ENCODE measurements at places on chromosomes 5 and 9.

DNA sequence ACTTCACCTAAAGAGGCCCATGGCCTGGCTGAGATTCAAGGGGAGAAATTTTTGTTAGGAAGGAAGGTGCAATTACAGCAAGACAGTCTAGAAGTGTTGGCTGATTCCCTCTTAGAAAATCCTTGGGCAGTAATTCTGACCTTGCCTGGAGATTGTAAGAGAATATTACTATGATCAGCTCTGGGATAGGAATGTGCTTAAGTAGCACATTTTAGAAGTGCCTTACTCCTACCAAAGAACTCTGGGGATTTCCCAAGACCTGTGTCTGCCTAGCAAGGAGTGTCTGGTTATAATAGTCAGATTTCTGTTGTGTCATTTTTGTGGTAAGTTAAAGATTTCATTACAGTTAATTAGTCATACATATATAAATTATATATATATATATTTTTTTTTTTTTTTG is 52.3 kb downstream of the NLN start:
- no peak for DNase-seq

GRCh38 chr5:117733051-117733450 is 1158.4 kb upstream of the SEMA6A start:
- no peak for DNase-seq

GRCh38 chr5:115979201-115980041 is 17.1 kb downstream of the LVRN start:
- no peak for DNase-seq

DNA sequence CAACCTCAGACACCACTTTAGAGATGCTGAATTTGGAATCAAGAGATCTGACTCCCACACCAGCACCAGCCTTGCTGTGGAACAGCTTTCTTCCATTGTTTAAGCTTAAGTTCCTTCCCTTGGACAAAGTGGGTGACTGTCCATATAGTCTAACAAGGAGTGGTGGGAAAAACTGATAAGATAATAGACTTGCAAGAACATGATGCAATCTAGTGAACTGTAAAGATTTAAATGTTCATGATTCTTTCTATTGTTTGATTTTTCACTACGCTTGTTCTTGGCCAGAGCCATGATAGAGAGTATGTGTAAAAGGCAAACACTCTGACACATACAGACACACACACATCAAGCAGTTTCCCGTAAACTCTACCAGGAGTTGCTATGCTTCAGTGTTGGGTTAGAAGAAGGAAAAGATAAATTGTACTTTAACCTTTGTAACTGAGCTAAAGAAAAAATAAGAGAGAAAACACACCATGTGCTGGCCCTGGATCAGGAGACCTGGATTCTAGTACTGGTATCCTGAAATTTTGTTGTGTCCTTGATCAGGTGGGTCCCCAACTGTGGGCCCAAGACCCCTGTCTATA is 94.3 kb downstream of the PAPPA start:
- no peak for DNase-seq

DNA sequence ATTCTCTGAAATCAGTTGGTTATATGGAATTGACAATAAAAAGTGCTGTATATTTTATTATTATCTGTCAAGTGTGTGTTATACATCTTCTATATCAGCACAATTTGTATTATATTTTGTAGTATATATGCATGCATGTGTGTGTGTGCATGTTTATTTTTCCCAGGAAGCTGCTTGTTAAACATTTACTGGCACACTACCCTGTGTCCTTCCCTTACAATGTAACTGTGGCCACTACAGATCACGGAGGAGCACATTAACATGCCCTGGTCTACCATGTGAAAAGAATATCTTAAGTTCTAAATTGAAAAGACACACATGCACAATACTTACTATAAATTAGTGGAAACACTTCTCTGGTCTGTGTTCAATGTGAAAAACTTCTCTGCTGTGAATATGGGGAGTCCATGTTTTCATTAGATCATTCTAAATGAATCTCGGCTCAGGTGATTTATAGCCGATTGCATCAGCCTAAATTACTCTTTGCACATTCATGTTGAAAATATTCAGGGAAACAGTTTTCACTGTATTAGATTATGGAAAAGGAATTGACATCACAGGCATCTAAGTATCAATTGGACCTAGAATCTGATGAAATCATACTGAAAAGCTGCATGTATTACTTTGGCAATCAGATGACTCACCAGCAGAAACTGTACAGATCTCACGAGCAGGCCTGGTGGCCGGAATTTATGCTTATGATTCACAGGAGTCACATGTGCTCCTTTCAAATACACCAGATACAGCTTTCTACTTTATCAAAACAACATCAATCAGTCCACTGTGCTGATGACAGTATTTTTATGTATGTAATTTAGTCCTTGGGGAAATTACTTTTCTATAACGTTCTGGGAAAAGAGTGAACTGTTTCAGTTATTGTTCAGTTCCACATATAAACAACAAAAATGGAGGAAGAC is 39.4 kb downstream of the LURAP1L start:
- DNase-seq, result no peak

GRCh38 chr9:134570151-134570621 is 71.4 kb upstream of the COL5A1 start:
- DNase-seq, result no peak

- no peak for DNase-seq
Observed at GRCh38 chr9:92342825-92343488, 17.2 kb downstream of the CENPP start.

DNA sequence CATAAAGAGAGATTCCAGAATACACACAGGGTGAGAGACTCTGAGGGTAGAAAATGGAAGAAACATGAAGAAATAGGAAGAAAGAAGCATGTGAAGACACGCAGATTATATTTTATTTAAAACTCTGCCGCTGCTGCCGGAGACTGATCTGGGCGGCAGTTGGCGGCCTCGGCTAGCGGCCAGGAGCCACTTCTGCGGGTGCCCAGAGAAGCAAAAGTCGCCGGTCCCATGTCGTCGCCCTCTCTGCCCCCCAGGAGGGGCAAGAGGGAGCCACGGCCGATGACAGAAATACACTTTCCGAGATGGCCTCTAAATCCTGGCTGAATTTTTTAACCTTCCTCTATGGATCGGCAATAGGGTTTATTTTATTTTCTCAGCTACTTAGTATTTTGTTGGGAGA is 40.9 kb downstream of the ANKRD55 start:
- no peak for DNase-seq

- no peak for DNase-seq
Observed at GRCh38 chr9:127455324-127455992, 4.1 kb downstream of the LRSAM1 start.

DNA sequence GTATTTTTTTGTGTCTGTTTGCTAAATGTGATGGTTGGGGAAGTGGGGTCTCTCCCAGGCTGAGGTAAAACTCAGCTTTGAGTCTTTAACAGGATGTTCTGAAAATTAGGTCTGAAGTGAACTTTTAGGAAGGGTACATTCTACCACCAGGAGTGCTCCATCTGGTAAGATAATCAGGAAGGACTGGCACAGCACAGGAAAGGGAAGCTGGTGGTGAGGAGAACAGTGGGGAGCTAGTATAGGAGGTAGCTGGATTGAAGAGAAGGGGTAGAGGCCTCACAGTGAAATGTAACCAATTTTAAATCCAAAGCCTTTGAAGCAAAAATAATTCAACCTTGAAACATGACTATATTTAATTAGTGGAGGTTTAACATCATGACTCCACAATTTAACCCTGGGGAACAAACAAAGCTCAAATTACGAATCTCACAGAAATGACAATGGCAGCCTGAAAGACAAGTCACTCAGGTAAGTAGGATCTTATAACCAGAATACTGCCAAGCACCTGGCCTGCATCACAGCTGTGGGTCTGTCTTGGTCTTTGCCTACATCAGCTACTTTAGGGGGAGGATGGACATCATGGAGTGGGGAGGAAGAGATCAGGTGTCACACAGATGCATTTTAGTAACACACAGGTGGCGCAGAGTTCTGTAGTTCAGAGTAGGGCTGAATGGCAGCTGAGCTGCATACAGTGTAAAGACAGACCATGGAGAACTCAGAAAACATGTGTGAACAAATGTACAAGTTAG is 445.3 kb downstream of the DMRT2 start:
- no peak for DNase-seq

DNA sequence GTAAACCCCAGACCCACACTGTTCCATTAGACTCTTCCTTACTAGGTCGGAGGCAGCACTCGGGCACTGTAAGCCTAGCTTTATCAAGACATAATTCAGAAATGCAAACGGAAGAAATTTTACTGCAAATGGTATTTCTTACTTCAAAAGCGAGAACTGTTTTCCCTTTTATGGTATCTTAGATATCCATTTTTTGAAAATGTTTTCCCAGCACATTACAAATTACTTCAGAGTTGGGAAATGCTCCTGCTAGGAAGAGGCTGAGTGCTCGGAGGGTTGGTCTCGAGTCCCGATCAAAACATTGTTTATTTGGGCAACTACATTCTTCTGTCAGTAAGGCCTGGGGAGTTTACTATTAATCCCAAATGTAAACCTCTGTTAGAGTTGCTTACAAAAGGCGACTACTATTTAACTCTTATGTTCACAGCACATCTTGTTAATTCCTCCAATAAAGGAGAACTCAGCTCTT is 332.9 kb downstream of the CWC27 start:
- DNase-seq, result no peak

DNA sequence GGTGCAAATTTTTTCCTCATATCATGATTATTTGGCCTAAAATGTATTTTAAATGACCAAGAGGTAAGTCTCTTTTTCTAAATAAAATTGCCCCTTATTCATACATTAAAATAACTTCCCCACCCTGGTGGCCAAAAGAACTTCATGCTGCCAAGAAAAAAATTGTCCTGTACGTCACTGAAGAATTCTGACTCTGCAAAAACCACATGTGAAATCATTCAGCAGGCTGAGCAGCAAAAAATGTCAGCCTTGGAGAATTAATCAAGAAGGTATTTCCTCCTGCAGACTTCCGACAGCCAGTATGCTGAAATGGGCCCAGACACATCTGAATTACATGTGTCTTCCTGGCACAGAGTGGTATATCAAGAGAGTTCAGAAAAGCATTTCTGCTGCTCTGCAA is 94.6 kb upstream of the HMHB1 start:
- no peak for DNase-seq

- DNase-seq, result no peak
Observed at GRCh38 chr5:66066826-66067225, 77.3 kb upstream of the SREK1 start.

- no peak for DNase-seq
Observed at GRCh38 chr9:6897898-6898302, 140.1 kb downstream of the KDM4C start.

DNA sequence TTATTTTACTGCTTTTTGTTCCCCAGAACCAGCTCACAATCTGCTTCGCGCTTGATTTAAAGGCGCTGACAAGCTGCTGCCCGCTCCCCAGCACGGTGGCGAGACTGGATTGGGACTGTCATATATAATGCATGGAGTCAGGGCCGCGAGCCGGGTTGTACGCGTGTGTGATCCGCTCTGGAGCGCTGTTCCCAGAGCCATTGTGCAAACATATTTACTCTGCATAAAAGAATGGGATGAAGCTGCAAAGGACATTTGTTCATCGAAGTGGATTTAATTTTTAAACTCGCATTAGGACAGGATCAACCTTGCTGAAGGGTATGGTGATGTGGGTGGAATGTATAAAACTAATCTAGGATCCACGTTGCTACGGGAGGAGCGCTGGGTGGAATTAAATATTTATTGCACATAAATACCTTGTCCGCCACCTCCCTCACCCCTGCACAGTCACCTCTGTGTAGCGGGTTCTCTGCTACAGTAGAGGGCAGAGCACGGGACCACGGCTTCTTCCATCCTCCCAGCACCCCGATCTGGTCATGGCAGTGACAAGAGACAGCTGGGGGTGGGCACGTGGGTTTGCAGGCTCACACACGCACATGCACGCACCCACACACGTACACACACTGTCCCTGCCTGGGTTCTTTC is 18.1 kb upstream of the FCN1 start:
- no peak for DNase-seq

All from stimulated activated CD8-positive, alpha-beta memory T cell treated with anti-CD3 and anti-CD28 coated beads, Interleukin-7, amount 100 ng/mL, for 48 hours (primary cell).